ENCODE measurements at places on chromosomes 7 and 10. TPM values are rescaled to one million over a fixed set of nuclear protein-coding genes. Genes with fewer than 3 reads are reported as not detected.

GRCh38 chr10:101570428-101571270 lies 17.4 kb downstream of the POLL start:
- no peak for DNase-seq

DNA sequence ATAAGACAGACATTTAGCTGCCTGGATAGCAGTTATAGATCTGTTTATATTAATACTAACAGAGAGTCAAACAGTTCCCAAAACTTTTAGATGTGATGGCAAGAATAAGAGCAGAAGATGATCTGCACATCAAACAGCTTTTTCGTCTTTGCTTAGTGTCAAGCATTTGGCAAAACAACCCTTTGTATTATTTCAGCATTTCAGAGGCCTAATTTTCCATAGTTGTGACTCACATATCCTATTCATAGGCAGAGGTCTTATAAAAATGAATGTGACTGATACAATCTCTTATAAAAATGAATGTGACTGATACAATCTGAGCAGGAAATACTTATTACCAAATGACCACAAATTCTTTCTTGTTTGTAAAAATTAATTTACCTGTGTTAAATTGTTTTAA lies 71.2 kb downstream of the LRRTM3 start:
- no peak for DNase-seq

DNA sequence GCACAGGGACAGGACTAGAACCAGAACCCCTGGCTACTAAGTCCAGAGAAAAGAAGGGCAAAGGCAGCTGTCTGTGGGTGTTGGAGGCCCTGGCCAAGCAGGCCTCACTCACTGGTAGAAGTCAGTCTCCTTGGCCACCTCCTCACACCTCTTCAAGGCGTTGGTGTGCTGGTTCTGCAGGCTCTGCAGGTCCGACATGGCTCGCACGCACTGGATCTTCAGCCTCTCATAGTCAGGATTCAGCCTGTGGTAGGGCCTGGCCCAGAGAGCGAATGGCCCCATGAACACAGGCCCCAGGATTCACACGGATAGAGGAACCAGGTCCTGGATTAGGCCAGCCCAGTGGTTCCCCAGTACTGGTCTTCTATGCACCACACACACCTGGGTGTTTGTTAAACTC lies 72.4 kb downstream of the DLG5 start:
- no peak for DNase-seq

The TMEM176B gene
- not detected for polyA plus RNA-seq

DNA sequence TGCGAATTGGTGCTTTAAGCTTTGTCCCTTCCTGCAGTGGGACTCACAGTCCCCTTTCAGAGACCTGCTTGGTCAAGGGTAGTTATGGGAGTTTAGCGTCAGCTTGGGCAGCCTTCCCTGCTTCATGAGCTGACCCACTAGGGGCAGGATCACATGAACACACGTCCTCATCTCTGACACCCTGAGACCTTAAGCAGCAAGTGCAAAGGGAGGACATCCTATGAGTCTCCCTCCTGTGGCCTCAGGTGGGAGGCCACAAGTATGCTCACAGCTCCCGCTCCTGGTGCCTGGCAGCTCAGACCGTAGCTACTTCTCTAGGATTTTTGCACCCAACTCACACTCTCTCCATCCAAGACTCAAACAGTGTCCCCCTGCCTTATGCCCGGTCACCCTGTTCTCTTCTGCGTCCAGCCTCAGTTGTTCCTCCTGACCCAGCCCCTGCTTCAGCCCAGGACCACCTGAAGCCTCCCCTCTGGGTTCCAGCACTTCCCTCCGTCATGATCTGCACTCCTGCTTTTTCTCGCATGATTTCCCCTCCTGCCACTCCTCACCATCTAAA lies 136.6 kb upstream of the FAM20C start:
- no peak for DNase-seq

Measured in keratinocyte (primary cell).